ENCODE measurements at places on chromosomes 7 and 10. TPM values are rescaled to one million over a fixed set of nuclear protein-coding genes. Genes with fewer than 3 reads are reported as not detected.

DNA sequence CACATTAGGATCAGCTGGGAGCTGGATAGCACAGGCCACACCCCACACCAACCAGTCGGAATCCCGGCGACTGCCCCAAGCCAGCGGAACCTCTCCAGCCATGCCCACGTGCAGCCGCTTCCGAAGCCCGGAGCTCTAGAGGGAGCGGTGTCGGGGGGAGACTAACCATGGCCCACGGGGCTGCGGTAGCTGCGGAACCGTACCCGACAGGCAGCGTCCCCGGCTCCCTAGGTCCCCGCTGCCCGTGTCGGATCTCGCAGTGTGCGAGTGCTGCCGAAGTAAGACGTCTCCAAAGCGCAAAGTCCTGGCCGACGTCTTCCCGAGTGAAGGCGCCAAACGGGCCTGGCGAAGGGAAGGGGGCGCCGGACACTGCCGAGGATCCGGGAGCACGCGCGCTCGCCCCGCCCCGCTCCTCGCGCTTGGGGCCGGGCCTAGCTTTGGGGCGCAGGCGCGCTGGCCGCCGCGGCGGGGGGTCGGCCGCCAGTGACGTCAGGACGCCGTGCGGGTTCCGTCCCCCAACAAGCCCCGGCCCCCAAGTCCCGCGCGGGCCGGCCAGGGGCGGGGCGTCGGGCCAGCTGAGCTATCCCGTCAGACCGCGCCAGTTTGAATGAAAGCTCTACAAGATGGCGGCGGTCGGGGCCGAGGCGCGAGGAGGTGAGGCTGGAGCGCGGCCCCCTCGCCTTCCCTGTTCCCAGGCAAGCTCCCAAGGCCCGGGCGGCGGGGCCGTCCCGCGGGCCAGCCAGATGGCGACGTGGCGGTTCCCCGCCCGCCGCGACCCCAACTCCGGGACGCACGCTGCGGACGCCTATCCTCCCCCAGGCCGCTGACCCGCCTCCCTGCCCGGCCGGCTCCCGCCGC lies at the start of gene SUV39H2:
Gene SUV39H2, plus strand, starts transcription at position 601 of the 858 bp plus-strand sequence. Its CDS starts 23 bp downstream, at position 624.
- peaks cover 10% of the 10 kb centered on the region for H3K4me1 ChIP-seq
- peak; percentile 98 for DNase-seq
- peak within 1 kb of the TSS; percentile 92 for H3K27ac ChIP-seq

The GPR158 gene
- total RNA-seq: 0.29 TPM

The AGR2 gene
- 9.3 TPM for total RNA-seq

DNA sequence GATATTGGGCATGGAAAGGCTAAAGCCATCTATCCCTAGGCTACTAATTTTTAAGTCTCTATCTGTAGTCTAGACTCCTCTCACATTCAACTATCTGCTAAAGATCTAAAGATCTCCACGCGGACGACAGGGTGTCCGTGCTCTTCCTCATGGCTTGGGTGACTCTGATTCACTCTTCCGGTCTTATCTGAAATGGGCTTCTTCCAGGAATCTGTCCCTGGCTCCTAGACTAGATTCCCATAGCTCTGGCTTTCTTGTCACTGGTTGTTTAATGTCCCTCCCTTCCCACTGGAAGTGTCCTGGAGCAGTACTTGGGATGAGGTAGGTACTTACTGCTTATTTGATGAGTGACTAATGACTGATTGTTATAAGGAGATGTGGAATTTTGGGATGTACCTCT lies 62.0 kb upstream of the PODXL start:
- H3K27me3 ChIP-seq: no peaks in the 10 kb centered on the region
- H3K4me1 ChIP-seq: no peaks in the 10 kb centered on the region
- no peak for DNase-seq
- no peaks in the 10 kb centered on the region for H3K36me3 ChIP-seq
- H3K27ac ChIP-seq: no peak overlapping the region
- no peak overlapping the region for H3K4me3 ChIP-seq

The FAM107B gene
- 105 TPM for total RNA-seq

The ANKRD61 gene
- total RNA-seq: not detected

DNA sequence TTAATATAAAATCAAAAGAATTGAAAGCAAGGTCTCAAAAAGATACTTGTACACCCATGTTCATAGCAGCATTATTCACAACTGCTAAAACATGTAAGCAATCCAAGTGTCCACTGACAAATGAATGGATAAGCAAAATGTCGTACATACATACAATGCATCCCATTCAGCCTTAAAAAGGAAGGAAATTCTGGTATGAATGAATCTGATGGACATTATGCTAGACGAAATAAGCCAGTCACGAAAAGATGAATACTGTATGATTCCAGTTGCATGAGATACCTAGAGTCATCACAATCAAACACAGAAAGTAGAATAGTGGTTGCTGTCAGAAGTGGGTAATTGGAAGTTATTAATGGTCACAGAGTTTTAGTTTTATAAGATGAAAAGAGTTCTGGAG lies 9.5 kb upstream of the TAC1 start:
- H3K4me1 ChIP-seq: no peaks in the 10 kb centered on the region
- H3K36me3 ChIP-seq: no peaks in the 10 kb centered on the region
- H3K4me3 ChIP-seq: no peak overlapping the region
- no peak for DNase-seq

- H3K4me3 ChIP-seq: no peak overlapping the region
- DNase-seq: no peak
- peaks cover 40% of the 10 kb centered on the region for H3K4me1 ChIP-seq
Observed at GRCh38 chr10:113061557-113061956, 111.5 kb downstream of the TCF7L2 start.

GRCh38 chr7:46569133-46569465 lies 648.0 kb upstream of the IGFBP3 start:
- no peaks in the 10 kb centered on the region for H3K4me1 ChIP-seq
- H3K27ac ChIP-seq: no peak overlapping the region
- no peak overlapping the region for H3K4me3 ChIP-seq

The CFAP69 gene
- total RNA-seq: 5.8 TPM

Measured in pancreas (tissue), 10 donors.